ENCODE measurements at places on chromosomes 5 and 9.

- DNase-seq = no peak
Observed at GRCh38 chr9:130936285-130937117, 2.5 kb downstream of the FIBCD1 start.

DNA sequence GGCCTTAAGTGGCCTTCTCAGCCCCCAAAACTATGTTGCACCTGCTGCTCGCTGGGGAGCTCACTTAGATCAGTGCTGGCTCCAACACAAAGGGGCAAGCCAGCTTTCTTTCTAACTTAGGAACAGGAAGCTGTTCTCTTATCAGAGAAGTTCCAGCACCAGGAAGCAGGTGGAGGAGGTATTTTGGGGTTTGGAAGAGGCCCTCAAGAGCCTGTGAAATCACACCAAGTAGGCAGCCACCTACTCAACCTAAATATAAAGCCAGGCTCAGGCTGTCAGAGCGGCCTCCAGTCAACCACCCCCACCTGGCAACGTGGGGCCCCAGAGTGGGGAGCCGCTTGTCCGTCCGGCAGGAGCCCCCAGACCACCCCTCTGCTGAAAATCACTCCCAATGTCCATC is 152.8 kb downstream of the OLFM1 start:
- DNase-seq = no peak

- no peak for DNase-seq
Observed at GRCh38 chr9:96321515-96321914, 19.5 kb upstream of the HSD17B3 start.

- no peak for DNase-seq
Observed at GRCh38 chr5:76177978-76178377, 94.8 kb downstream of the SV2C start.

- no peak for DNase-seq
Observed at GRCh38 chr9:136826703-136827582, 15.3 kb upstream of the AJM1 start.

DNA sequence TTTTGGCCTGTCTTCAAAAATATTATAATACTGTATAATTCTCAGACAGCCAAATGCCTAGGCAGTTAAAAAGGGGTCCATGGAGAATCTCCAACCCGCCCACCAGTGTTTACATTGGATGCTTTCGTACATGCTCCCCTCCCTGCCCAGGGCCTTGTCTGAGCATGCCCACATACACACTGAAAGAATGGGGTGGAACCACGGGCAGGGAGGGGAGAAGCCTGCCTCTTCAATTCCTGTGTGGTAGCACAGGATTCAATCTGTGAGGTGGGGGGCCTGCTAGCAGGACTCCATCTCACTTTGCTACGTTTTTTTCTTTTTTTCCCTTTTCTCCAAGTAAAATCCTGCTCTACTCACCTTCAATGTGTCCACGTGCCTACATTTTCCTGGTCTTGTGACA is 314.7 kb upstream of the GRAMD2B start:
- DNase-seq = no peak

DNA sequence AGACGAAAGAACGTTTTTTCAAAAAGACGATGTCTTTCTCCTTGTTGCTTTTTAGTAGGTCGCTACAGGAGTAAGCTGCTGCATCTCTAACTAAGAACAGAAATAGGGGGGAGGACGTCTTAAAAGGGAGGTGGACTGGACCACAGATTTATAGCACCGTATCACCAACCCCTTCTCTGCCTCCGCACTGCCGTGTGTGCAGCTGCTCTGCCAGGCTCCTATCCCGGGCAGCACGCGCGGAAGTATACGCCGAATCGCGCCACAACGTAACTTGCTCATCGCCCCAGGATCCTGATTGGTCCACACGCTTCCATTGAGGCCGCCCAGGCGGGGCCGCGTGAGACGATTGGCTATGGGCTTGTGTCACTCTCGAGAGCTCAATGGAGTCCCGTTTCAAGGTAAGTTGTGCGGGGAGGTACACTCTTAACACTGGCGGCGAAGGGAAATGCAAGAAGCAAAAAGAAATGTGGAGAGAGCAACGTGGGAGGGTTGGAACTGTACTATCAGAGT is at the start of gene ELAVL2:
Gene ELAVL2, minus strand, starts transcription at position 121 of the 510 bp plus-strand sequence. CDS start 64,006 bp downstream, outside the sequence.
- no peak for DNase-seq

GRCh38 chr9:95409650-95410426 is 92.3 kb upstream of the FANCC start:
- DNase-seq = no peak

DNA sequence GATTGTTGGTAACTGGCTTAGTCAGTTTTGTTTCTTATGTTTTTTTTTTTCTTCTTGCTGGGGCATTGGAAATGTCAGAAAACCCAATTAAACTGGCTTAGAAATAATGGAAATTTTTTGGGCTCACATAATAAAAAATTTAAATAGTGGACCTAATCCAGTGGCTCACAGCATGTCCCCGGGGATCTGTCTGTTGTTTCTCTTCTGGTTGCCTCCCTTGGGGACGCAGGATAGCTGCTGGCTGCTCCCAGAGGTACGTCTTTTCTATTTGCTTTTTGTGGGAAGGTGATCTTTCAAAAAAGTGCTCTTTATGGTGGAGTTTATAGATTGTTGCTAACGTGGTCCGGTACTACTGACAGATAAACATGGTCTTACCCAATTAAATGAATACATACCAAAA is 52.2 kb downstream of the LMNB1 start:
- no peak for DNase-seq

GRCh38 chr9:124520206-124520596 is 13.0 kb upstream of the NR5A1 start:
- DNase-seq = no peak

- DNase-seq = no peak
Observed at GRCh38 chr5:175253597-175253996, 190.4 kb downstream of the DRD1 start.

GRCh38 chr5:103385722-103386121 is 127.2 kb downstream of the MACIR start:
- no peak for DNase-seq

GRCh38 chr9:135340143-135340655 is 139.4 kb upstream of the PPP1R26 start:
- DNase-seq = no peak

All from GM13977 (cell line).